Hematopoietic multipotent progenitor cell (in vitro differentiated cells): ENCODE measurements at places on chromosomes 12 and 14.

DNA sequence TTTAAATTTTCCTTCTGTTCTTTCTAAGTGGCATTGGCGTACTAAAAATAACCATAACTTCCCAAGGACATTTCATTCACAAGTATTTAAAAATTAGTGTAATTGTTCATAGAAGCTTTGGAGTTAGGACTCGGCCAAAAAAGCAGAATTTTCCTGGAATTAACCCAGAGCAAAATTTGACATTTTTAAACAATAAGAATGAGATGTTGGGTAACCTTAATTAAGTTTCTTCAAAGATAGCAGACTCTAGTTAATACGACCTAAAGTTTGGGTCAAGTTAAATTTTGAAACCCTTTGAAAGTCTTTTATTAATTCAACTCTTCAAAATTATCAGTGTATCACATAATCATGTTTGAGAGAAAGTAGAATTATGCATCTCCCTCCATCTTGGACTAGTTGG lies 118.3 kb downstream of the AKAP6 start:
- DNase-seq = no peak

- peak; percentile 56 for DNase-seq
Measured at GRCh38 chr14:23631702-23632460, 4.3 kb upstream of the DHRS2 start.

DNA sequence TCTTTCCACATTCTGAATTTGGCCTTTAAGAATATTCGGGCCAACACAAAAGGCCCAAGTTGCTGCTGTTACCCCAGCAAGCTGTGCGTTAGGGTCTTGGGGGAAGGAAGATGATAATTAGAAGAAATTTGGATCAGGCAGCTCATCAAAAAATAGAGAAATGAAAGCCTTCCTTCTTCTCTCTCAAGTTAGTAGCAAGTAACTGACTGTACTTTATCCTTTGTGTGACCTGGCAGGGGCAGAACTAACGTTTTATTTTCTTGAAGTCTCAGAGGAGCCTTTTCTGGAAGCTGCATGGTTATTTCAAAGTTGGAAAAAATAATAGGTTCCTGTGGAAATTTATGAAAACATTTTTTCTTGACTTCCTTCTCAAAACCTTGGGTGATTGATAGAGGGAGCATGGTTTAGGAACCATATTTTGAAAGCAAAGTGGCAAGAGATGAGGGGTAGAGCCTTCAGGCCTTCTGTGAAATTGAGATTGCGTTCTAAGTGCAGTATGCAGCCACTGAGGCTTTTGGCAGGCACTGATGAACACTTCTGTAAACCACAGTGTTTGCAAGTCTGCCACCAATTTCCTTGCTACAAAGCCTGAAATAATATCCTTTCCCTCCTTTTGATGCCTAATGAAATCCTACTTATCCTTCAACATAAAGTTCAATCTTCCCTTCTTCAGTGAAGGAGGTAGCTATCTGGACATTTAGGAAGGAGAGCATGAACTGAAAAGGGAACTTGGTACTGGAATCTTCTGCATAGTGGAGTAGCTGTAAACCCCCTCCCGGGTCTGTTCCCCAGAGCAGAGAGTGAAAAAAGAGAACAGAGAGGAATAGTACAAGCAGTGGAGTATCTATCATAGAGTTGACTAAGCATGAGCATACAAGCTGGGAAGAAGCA lies 123.2 kb downstream of the FGD4 start:
- DNase-seq = no peak

- DNase-seq = no peak
Measured at GRCh38 chr12:73225941-73226340, 953.8 kb downstream of the TRHDE start.

DNA sequence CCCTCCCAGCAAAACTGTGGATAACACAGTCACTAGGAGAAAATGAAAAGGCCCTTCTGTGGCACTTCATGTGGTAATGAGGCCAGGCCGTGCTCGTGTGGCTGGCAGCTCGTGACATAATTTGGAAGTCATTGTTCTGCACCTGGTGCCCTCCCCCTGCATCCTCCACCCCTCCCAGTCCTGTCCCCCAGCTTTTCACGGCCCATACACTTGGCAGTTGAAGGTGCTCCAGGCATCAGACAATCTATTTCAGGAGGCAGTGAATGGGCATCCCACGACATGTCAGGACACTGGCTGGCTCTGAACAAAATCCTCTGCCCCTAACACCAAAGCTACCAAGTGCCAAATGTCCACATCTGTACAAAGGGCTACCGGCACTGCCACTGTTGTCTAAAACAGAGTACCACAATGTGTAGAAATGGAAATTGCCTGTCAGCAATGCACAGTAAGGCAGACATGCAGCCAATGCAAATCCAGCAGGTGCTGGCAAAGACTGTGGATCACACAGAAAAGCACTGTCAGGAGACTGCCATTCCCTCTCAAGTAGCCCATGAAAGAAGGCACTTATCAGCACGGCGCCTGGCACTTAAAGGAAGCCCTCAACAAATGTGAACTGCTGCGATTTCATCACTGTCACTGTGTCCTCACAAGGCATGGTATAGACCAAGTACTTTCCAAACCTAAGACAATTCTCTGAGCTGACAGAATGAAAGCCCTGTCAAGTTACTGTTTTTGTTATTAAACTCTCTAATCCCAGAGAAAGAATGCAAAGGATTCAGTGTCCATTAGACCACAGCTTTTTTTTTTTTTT lies 39.1 kb downstream of the CORO1C start:
- DNase-seq = peak; percentile 53

DNA sequence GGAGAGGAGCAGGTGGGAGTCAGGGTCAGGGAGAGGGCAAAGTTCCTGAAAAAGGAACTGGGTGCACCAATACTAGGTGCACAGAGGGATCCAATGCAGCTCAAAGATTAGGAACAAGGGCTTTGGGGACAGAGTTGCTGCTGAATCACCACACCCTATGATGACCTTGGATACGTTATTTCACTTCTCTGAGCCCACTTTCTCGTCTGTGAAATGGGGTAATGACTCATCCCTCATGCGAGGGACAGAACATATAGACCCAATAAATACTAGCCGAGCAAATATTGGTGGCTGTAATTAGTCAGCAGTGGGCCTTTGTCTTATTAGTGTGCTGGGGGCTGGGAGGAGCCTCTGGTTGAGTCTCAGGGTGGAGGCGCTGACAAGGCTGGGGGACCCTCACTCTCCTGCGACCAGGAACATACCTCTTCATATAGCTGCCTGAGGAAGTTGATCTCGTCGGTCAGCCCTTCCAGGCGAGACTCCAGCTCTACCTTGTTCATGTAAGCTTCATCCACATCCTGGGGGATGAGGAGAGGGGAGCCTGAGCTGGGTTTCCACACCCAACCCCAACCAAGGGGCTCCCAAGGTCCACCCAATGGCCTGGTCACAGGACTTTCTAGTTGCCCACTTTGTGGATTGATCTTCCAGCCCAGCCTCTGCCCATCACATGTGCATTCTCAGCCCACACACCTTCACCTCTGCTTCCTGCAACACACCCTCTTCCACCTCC lies 4.5 kb downstream of the KRT8 start:
- DNase-seq = no peak

DNA sequence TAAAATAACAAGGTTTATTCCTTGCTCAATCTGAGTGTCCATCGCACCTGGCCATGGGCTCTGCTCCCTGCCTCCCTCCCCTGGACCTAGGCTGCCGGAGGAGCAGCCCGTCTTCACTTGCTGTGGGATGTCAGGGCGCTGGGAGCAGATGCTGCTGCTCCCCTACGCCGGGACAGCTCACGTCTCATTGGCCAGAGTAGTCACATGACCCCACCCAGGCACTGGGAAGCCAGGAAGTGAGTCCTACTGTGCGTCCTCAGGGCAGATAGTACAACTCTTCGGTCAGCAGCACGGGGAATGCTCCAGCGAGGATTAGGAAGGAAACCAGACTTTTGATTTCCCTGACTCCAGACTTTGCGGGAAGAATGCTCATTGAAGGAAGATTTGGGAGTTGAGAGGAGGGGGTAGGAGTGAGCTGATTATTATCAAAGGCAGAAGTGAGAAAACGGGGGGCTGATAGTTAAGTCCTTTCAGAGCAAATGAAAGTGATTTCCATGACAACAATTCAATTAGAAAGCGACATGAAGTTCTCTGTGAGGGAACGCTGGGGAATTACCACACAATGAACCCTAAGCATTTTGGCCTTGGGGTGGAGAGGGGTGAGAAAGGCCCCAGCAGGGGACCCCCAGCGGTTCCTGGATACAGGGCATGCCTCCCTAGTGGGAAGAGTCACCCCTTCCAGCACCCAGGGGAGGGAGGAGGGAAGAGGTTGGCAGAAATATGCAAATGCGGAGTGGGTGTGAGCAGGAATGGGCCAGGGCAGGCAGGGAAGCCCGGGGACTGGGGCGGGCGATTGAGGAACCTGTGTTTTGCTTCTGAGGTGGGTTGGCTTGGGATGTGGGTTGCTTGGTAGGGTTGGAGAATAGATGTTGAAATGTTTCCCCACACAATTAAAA lies 215.5 kb downstream of the AACS start:
- no peak for DNase-seq

- no peak for DNase-seq
Measured at GRCh38 chr14:93040443-93040842, 75.3 kb downstream of the ITPK1 start.

DNA sequence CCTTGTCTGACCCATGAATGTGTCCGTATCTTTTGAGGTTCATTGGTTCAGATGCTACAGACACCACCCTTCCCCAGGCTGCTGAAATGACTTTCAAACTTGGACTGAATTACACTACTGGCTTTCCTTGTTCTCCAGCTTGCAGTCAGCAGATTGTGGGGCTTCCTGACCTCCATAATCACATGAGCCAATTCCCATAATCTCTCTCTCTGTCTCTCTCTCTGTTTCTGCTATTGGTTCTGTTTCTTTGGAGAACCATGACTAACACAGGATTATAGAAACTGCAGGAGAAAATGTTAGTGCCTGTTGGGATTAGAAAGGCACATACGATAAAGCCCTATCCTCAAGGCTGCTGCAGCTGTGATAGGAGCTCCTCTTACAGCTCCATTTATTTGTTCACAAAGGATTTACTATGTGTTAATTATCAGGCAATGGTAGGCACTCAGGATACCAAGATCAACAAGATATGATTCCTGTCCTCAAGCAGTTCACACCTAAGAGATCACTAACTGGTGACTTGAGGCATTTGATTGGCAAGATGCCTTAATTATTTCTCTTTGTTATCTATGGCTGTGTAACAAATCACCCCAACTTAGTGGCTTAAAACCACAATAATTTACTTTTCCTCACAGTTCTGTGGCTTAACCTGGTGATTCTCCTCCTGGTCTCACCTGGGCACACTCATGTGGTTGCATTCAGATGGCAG lies 10.2 kb upstream of the NYNRIN start:
- no peak for DNase-seq
